ENCODE measurements at places on chromosomes 2 and 18.

DNA sequence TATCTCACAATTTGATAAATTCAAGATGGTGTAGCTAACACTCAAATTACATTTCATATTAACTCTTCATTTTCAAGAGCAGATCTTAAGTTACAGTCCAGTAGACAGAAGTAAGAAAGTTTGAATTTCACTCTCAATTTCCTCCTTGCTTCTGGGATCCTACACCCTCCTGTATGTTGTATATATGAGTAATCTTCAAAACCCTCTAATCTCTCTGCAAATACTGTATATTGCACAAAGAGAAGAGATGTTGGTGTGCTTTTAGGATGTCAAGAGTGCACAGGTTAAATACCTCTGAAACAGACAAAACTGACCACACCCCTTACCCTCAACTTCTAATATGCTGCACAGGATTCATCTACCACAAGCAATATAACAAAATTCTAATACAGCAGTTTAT, 6.7 kb downstream of the CHST9 start:
- DNase-seq: no peak

- no peak for DNase-seq
Measured at GRCh38 chr2:128024816-128025215, 3.0 kb downstream of the SAP130 start.

DNA sequence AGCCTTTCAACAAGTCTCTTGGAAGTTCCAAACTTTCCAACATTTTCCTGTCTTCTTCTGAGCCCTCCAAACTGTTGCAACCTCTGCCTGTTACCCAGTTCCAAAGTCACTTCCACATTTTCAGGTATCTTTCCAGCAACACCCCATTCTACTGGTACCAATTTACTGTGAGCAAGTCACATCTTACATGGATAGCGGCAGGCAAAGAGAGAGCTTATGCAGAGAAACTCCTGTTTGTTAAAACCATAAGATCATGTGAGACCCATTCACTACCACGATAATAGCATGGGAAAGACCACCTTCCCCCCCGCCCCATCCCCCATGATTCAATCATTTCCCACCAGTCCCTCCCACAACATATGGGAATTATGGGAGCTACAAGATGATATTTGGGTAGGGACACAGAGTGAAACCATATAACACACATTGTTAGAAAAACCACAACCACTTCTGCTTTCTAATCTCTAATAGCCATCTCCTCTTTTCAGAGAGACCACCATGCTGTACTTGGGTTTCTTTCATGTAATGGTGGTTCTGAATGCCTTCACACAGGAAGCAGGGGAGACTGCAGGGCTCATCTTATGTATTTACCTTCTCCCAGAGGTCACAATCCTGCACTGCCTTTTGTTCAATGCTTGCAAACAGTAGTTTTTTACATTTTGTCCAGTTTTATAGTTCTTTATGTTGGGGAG, 46.0 kb upstream of the CALCRL start:
- no peak for DNase-seq

DNA sequence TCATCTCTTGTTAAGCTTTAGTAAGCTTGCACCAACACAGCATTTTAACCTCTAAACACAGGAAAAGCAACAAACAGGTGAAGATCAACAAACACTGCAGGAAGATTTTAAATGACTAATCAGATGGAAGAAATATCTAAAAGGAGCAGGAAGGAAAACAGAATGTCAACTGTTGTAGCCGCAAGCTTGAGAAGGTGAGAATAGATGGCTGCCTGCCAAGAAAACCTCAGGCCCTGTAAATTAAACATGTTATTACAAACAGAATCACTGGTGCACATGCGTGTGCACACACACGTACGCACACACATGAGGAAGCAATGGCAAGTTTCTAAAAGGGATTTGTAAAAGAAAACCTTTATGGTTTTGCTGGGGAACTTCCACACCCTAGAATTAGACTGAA, 257.8 kb upstream of the GALNT5 start:
- DNase-seq: no peak

GRCh38 chr18:35418610-35419009, 41.5 kb upstream of the ZNF396 start:
- no peak for DNase-seq

GRCh38 chr2:199770716-199771115, 80.3 kb downstream of the FTCDNL1 start:
- DNase-seq: no peak
